ENCODE measurements at places on chromosomes 13 and 19. TPM values are rescaled to one million over a fixed set of nuclear protein-coding genes. Genes with fewer than 3 reads are reported as not detected.
A peak's percentile ranks its signal among the peaks of the same experiment; 100 is the strongest.

OR7C1 gene
- total RNA-seq = not detected

PRTN3 gene
- not detected for total RNA-seq

GRCh38 chr13:113493315-113493951 lies 2.9 kb upstream of the DCUN1D2 start:
- DNase-seq = no peak

- peak; percentile 66 for DNase-seq
Observed at GRCh38 chr19:4064496-4065260, 2.0 kb downstream of the ZBTB7A start.

BST2 gene
- 201 TPM for total RNA-seq

- DNase-seq = no peak
Observed at GRCh38 chr19:36160821-36161596, 8.8 kb upstream of the COX7A1 start.

Measured in activated naive CD8-positive, alpha-beta T cell treated with anti-CD3 and anti-CD28 coated beads, Interleukin-2, amount 10 ng/mL, durations not matched to agents 7 days and 5 days (primary cell).